ENCODE measurements at places on chromosomes 4 and X. TPM values are rescaled to one million over a fixed set of nuclear protein-coding genes. Genes with fewer than 3 reads are reported as not detected.

GRCh38 chr4:86778175-86778574 is 71.0 kb downstream of the SLC10A6 start:
- DNase-seq: no peak

- no peak for DNase-seq
Observed at GRCh38 chrX:129653181-129653970, 1.4 kb downstream of the APLN start.

DNA sequence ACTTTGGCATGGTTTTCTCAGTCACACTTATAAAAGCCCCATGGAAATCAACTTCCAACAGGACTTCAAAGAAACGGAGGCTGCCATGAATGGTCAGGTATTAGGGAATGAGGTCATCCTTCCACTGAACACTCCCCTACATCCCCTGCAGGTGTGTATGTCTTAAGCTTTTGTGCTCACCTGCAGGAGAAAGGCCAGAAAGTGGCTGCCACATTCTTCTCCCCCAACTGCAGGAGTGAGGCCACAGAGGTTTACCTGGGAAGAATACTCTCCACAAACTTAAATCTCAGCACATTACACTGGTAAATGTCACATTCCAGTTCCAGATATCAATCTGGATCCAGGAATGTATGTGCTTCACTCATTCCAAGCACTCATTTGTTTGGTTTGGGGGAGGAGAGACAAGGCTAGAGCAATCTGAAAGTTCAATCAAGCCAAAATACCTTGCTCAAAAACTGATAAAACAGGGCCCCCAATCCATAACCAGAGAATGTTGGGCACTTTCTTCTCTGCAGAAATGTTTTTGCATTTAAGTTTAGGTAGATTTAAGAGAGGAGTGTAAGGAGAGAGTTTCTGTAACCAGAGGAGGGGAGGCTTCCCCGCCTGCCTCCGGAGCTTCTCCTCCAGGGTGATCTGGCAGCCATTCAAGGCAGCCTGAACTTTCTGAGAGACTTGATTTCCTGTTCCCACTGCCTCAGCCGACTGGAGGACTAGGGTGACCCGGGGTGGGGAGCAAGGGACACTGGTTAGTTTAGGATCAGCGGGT is 15.4 kb downstream of the FAM9C start:
- DNase-seq: peak; percentile 81

Gene MAOA
- total RNA-seq: 0.47 TPM

GRCh38 chr4:81839347-81840042 is 367.8 kb upstream of the RASGEF1B start:
- DNase-seq: no peak

Gene TRO
- total RNA-seq: 27.0 TPM

DNA sequence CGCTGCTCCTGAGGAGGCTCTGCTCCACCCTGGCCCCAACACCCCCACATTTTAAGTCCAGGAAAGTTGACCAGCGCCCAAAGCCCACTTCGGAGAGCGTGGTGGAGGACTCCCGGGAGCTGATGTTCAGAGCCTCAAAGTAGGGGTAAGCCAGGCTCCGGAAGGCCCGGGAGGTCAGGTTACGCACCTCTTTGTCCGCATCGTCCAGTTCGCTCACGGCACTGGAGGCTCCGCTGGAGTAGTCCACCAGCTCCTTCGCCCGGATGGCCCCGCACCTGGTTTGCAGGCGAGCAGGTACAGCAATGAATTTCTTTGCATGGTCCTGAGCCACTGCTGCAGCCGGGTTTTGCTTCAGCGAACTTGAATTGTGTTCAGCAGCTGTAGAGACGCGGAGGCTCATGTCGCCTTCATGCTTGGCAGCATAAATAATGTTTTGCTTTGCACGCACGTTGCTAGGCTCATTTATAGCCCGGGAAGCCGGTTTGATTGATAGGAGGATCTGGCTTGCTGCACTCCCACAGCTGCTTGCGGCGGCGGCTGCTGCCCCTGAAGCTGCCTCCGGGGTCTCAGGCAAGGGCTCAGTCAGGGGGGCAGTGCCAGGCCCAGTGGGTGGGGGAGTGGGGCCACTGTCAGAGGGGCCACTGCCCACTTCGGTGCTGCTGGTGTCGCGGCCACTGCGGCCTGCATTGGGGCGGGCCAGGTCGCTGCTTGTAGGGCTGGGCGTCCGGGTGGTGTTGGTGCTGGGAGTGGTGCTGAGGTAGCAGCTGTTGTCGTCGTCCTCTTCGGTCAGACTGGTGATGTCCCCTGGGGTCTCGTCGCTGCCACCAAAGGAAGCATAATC is 4.8 kb downstream of the C4orf54 start:
- DNase-seq: peak; percentile 82

Gene PRSS12
- total RNA-seq: 9.9 TPM

DNA sequence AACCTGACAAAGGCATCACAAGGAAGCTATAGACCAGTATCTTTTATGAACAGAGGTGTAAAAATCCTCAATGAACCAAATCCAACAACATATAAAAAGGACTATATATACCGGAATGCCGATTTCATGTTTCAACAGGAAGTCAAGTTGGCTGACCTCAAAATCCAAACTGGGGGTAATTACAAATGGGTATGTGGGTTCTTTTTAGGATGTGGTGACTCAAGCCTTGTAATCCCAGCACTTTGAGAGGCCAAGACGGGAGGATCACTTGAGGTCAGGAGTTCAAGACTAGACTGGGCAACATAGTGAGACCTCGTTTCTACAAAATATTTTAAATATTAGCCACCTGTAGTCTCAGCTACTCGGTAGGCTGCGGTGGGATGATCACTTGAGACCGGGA is 10.4 kb downstream of the PRSS48 start:
- no peak for DNase-seq

Gene TMPRSS11D
- total RNA-seq: not detected

DNA sequence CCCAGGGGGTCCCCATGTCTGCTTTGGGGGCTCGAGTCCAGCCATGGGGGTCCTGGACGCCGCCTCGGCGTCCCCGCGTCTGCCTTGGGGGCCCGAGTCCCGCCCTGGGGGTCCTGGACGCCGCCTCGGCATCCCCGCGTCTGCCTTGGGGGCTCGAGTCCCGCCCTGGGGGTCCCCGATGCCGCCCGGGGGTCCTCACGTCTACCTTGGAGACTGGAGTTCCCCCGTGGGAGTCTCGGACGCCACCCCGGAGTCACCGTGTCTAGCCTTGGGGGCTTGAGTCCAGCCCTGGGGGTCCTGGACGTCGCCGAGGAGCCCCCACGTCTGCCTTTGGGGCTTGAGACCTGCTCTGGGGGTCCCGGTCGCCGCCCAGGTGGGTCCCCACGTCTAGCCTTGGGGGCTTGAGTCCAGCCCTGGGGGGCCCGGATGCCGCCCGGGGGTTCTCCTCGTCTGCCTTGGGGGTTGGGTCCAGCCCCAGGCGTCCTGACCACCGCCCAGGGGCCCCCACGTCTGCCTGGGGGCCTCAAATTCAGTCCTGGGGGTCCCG is 1.1 kb upstream of the GTPBP6 start:
- DNase-seq: no peak

Gene DMRTC1
- total RNA-seq: not detected

DNA sequence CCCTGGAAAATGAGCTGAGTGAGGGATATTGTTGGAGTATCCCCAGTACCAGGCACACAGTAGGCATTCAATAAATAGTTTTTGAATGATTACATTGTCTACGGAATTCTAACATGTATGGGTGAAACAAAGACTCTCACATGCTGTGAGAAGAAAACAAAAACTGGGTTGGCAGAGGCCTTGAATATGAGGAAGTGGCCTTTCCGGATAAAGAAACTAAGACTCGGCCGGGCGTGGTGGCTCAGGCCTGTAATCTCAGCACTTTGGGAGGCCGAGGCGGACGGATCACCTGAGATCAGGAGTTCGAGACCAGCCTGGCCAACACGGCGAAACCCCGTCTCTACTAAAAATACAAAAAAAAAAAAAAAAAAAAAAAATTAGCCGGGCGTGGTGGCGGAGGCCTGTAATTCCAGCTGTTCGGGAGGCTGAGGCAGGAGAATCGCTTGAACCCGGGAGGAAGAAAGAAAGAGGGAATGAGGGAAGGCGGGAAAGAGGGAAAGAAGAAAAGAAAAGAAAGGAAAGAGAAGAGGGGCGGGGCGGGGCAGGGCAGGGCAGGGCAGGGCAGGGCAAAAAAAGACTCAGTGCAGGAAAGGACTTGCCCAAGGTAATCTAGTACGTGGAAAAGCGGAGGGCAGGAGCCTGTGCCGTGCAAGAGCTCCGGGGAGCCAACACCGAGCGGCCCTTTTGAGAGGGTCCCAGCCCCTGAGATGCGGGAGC is 689 bp upstream of the TMA16 start:
- no peak for DNase-seq

DNA sequence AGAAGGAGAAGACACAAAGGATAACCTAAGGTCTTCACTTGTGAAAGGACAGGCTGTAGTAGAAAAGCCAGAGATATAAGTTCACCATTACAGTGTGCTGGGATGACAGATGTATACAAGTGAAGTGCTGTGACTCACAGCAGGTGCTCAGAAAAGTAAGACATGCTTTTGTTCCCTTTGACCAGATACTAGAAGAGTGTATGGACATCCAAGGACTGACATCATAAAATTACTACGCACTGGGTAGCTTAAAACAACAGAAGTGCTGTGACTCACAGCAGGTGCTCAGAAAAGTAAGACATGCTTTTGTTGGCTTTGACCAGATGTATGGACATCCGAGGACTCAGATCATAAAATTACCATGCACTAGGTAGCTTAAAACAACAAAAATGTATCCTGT is 61.6 kb upstream of the BTC start:
- DNase-seq: peak; percentile 53

DNA sequence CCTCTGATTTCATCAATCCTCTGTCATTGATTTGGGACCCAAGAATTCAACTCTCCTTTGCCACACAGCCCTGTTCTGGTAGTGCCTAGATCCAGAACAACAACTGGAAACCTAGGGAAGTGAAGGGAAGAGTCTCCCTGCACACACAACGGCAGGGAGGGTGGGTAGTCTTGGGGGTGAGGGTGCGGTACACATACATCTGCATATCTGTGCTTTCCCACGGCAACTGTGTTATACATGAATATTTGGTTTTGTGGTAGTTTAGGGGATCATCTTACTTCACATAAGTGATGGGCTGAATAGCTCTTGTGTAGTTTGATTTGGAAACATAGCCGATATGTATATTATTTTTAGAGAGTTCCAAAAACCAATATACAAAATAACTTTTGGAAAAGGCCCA is 3.3 kb upstream of the PRSS12 start:
- DNase-seq: no peak

- no peak for DNase-seq
Observed at GRCh38 chr4:18463987-18464559, 442.5 kb upstream of the LCORL start.

- DNase-seq: peak; percentile 91
Observed at GRCh38 chr4:73222466-73223257, 35.9 kb downstream of the ANKRD17 start.

GRCh38 chr4:137283737-137284136 is 248.6 kb downstream of the PCDH18 start:
- DNase-seq: no peak

GRCh38 chrX:17579026-17579425 is 158.3 kb upstream of the SCML1 start:
- DNase-seq: no peak

Measured in SJCRH30 (cell line).